ENCODE measurements at places on chromosomes 4 and X.

DNA sequence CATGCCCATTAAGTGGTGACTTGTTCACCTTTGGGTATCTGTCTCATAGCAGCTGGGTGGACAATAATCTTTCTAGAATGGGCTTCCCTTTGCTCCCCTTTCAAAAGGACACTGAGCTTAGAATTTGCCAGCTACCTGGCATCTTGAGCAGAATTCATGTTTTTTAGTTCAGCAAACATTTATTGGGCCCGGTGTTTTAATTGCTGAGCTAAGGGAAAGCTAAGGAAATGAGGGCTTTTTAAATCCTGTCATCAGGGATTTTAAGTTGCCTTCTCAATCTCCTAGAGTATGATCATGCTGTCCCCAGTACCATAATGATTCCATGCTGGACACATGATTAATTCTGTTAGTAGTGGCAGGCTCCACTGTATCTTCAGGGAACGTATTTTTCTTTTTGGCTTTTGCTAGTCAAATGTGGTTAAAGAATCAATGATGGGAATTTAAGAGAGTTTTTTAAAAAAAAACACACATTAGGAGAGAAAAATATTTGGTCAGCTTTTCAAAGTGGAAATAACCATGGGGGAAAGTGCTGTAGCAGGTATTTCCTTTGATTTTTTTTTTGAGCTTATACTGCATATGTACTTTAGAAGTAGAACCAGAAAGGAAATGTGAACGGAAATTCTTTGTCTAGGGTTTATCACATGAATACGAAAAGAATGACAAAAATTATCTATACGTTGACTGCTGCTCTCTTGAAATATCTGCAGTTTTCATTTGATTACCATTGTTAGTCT, 208.9 kb downstream of the CLCN4 start:
- no peak for DNase-seq

DNA sequence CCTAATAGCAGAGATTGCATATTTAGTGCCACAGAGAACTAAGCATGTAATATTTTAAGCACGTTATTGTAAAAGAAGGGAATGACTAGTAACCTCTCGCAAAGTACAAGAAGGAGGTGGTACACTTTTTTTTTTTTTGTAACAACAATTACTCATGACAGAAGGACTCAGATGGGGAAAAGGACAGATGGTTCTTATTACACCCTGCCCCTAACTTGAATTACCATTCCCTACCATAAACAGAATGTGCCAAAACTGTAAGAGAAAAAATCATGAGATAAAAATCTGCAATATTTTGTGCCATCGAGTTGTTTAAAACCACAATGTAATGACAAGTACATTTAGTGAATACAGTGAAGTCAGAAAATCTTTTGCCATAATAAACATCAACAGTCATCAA, 33.0 kb upstream of the RAPGEF2 start:
- peak; percentile 71 for DNase-seq

DNA sequence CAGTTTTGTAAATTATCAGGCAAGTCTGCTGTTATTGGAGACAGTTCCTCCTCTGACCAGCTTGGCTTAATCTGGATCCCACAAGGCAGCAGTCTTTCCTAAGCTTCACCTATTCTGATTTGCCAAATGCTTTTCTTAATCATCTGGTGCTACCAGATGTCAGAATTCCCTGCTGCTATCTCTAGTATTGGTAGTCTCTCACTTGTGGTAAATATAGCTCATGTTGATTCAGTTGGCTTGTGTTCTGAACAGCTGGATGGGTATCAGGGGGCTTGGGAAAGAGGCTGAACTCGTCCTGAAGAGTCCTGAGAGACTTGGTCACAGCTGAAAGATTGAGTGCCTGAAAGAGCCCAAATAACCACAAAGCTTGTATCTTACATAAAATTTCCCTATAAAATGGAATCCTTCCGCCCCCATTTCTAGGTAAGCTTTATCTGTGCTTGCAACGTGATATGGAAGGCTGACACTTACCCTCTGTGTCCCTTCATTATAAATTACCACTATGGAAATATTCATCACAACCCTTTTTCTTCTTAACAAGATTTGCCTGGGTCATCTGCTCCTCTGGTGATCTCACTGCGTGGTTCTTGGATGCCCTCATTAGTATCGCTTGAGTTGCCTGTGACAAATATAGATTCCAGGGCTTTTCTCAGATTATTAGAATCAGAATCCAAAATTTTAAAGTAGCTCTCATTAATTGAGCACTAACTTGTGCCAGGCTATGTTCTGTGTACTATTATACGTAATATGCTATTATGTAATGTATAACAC, 104.1 kb upstream of the GPRIN3 start:
- DNase-seq: no peak

- DNase-seq: peak; percentile 42
Observed at GRCh38 chrX:66632981-66633380, 5.9 kb downstream of the EDA2R start.

DNA sequence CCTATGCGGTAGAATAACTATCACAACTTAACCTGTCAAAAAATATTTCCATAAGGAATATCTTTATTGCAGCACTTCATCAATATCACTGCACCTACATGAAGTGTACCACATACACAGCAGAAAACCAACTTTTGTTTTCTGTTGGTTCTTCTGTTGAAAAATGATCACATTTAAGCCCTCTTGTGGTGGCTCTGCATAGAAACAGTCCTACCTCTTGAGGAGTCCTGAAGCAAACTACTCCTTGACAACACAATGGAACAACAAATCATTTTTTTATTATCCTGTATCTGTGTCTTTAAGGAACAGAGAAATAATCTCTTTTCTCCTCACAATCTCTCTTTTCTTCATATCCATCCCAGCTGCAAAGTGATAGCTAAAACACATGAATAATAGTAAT, 39.8 kb upstream of the ATOH1 start:
- no peak for DNase-seq
